ENCODE measurements at places on chromosomes 1 and 21.
A peak's percentile ranks its signal among the peaks of the same experiment; 100 is the strongest.

DNA sequence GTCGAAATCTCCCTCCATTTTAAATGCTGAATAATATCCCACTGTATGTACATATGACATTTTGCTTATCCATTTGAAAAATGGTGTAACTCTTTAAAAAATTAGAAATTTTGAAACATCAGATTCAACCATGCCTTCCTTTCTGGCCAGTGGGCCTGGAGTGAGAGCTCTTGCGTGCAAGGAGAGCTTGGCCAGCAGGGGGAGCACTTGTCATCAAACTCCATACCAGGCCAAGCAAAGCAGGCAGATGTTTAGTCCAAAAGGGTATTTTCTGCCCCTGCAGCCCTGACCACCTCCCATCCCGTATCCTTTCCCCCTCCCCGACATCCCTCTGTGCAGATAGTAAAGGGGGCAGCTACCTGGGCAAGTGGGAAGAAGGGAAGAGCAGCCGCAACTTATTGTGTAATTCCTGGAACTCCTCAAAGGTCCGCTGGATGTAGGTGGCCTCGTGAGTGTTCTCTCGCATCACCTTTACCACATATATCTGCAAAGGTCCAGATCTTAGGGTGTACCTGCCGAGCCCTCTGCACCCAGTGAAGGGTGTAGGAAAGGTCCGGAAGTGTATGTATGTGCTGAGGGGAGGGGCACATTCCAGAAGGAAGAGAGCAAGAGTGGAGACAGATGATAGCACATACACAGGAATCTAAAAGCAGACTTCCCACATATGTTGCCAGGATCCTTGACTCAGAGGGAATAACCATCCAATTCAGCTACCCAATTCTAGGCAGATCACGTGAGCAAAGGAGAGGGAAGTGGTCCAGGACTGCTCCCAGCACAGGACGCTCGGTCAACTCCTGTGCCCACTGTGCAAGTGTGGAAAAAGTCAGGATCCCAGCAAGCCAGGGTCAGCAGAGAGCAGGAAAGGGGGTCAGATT is 19.9 kb upstream of the PPP1R15B start:
- DNase-seq: peak; percentile 79

GRCh38 chr1:185761841-185762240 is 27.6 kb downstream of the HMCN1 start:
- DNase-seq: no peak

GRCh38 chr1:41936107-41936506 is 17.4 kb upstream of the HIVEP3 start:
- DNase-seq: no peak

DNA sequence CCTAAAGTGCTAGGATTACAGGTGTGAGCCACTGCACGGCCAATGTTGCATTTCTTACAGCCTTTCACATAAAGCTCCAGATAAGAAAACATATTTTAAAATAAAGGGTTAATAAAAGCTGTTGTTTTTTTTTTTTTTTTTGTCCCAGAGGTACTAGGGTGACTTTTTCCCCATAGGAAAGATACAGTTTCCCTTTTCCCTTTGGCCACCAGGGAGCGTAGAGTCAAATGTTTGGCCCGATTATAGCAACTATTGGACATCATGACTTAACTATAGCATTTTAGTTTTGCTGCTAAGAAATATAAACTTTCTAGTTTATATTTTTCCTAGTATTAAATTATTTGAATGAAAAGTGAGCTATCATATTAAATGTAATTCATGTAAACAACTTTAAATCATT is 31.4 kb downstream of the GRIK3 start:
- no peak for DNase-seq

DNA sequence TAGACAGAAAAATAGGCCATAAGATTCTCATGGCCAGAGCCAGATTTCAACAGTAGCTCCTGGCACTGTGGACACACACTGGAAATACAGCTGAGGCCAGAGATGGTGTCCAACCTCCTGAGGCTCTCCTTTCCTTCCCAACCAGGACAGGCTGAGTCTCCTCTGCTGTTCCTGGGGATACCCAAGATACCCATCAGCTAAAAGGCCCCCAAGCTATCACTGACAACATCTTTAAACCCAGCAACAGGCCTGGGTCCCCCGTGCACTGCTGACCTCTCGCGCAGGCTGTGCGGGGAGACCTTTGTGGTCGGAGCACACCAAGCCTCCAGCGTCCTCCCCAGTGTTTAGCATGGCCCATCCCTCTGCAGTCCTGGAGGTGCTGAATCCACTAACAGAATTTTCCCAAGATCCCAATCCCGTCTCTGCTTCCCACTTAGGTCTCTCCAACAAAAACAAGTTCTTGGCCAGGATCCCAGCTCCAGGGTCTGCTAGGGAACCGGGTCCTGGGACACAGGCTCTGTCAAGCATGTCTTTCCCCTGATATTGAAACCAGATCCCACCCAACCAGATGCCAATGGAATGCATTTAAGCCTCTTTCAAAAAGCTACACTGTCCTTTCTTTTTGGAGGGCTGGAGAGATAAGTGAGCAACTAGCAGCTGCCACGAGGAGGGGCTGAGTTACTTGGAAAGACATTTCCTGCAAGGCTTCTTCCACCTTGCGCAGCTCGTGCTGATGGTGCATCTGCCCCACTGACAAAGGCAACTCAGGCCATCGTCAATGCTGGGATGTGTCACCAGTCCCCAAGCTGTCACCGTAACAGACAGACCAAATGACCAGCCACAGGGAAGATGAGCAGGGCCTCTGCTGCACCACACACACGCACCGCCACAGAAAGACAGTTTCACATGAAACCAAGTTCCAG is 73.2 kb downstream of the BCAR3 start:
- DNase-seq: no peak

GRCh38 chr1:196877964-196878363 is 9.9 kb upstream of the CFHR4 start:
- no peak for DNase-seq

DNA sequence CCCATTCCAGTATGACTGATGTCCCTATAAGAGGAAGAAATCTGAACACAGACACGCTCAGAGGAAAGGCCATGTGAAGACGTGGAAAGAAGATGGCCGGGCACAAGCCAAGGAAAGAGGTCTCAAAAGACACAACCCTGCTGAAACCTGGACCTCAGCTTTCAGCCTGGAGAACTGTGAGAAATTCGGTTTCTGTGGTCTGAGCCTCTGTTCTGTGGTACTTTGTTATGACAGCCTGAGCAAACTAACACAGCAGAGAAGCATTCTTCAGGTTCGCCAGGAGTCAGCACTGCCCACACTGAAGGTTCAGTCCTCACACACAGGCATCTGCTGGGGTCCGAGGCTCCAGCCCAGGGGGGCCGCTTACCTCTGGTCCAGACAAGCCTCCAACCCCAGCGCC is 37.7 kb downstream of the SEC16B start:
- no peak for DNase-seq

Data from CD4-positive, alpha-beta T cell treated with Interleukin-4 for 1 hour (primary cell).